ENCODE measurements at places on chromosomes 7 and 10.
A peak's percentile ranks its signal among the peaks of the same experiment; 100 is the strongest.

- DNase-seq = no peak
These were observed 259.9 kb downstream of the SKIDA1 start for GRCh38 chr10:21265622-21266021.

DNA sequence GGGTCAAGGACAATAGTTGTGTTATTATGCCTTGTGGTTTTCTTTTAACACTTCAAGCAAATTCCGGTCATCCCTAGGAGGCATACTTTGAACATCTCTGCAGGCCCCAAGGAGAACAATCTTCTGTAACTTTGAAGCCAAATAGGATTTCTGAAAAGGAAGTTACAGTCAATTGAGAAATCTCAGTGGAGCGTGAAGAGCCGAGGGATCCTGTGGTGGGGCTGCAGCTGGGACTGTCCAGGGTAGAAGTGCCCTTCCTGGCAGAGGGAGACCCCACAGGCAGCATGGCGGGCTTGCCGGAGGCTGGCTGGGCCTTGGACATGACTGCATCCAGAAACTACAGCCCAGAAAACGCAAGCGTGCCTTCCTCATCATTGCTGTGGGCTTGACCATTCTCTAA lies 179.7 kb downstream of the PTPN20 start:
- no peak for DNase-seq

DNA sequence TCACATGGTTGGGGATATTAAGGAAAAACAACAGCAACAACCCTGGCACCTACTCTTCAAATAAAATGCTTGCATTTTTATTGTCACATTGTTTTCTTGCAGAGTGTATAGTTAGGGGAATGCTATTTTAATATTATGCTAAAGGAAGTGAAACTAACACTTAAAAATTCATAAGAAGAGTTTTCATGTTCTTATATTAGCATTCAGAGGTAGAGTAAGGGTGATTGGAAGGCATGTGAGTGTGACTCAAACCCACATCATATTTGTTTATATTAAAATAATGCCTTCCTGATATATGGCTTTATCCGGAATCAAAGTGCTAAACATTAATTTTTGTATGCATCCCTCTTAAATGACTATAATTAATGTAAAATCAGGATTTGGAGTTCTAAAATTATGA lies 59.8 kb upstream of the TES start:
- no peak for DNase-seq

DNA sequence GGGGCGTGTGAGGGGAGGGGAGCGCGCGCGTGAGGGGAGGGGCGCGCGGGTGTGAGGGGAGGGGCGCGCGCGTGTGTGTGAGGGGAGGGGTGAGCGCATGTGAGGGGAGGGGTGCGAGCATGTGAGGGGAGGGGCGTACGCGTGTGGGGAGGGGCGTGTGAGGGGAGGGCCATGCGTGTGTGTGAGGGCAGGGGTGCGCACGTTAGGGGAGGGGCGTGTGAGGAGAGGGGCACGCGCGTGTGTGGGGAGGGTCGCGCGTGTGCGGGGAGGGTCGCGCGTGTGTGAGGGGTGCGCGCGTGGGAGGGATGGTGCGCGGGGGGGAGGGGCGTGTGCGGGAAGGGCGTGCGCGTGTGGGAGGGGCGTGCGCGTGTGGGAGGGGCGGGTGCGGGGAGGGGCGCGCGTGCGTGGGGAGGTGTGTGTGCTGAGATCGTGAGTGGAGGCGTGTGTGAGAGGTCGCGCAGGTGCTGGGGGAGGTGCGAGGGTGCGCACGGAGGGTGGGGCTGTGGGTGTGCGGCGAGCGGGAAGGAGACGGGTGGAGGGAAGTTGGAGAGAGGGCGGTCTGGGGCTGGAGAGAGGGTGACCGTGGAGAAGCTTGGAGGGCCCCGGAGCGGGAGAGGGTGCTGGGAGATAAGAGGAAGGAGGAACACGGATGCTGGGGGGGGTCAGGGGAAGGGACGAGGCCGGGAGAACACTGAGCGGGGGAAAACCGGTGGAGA lies 19.7 kb downstream of the MXI1 start:
- peak; percentile 71 for DNase-seq

DNA sequence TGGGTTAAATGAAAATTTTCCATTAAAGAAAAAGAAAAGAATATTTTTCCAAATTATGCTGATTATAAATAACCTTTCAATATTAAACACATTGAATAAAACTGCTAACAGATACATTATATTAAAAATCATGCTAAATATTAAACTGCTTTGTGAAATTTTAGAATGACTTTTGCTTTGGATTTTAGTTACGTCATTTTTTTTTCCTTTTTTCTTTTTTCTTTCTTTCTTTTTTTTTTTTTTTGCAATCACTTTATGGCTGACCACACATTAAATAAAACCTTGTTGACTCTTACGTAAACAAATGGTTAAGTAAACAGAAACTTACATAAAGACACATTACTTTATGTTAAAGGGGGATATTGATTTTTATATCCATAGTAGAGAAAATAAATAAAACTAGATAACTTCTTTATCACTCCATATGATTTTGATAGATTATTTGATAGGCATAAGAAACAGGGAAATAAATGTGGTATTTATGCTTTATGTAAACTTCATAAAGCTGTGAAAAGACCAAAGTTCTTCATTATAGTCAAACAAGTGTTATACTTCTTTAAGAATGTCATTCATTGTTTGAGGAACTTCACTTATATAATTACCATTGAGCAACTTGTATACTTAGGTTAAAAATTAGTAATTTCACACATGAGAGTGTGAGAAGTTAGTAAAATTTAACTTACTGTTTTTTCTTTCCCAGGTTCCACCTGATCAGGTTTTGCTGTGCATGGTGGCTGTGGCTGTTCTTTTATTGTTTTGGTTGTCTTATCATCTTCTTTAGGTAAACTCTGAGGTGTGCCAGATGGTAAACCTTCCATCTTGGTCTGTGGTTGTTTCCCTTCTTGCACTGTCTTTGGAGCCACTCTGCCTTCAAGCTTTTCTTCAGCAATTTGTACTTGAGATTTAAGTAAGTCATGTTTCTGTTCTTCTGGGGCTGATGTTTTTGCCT lies 197.3 kb downstream of the PCLO start:
- DNase-seq = no peak

DNA sequence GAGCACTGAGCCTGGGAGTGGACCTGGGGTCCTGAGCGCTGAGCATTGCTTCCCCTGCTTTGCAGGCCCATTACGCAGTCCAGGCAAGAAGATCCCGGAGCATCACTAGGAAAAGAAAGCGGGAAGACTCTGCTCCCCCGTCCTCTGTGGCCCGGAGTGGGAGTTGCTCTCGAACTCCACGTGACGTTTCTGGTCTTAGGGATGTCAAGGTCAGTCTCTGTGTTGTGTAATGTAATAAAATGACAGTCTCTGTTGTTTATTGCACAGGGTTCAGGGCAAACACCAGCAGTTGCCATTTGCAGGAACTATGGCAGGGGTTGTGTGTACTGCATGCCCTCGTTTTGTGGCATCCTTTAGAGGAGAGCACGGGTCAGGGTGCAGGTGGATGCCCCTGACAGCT lies 10.0 kb downstream of the IDI2 start:
- no peak for DNase-seq

GRCh38 chr10:10685566-10685965 lies 332.1 kb upstream of the CELF2 start:
- DNase-seq = no peak

DNA sequence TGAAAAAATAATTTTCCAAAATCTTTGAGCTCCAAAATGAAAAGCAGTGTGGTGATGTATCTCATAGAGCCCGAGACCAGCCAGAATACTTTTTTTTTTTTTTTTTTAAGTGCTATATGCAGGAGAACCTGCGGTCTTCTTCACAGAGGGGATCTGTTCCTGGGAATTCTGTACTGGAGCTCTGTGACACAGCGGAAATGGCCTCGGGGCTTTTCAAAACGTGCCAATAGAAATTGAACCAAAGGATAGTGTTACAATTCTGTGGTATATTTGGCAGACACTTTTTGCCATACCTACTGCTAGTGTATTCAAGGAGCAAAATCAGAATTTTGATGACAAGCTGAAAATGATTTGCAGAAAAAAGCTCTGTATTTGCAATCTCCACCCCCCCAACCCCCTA lies 1429.3 kb upstream of the LRRTM3 start:
- no peak for DNase-seq

DNA sequence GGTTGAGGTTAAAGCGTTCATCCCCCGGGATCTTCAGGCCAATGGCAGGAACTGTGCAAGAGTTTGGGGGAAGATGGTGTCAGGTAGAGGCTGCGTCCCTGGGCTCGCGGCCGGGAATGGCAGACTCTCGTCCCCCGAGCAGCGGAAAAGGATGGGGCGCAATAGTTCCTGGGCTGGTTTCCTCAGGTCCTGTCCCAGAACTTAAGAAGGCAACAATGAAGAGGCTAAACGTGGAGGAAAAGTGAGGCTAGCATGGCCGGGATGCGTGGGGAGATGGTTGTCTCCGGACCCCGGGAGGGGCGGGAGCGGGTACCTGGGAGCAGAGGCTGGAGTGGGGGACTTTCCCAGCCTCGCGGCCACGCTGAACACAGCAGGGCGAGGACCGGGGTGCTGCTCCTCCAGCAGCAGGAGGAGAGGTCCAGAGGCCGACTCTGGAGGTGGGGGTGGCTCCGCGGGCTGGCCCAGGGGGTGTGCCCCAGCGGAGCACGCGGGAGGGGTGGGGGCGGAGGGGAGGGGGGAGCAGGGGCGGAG lies 882 bp downstream of the IRF5 start:
- DNase-seq = peak; percentile 53

DNA sequence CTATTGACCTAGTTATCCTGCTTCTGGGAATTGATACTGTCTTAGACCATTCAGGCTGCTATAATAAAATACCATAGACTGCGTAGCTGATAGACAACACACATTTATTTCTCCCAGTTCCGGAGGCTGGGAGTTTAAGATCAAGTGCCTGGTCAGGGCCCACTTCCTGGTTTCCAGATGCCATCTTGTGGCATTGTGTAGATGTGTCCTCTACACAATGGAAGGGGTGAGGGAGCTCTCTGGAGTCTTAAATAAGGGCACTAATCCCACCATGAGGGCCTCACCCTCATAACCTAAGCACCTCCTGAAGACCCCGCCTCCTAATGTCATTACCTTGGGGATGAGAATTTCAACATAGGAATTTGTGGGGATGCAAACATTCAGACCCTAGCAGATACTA lies 62.4 kb downstream of the SLC35B4 start:
- DNase-seq = peak; percentile 8
